ENCODE measurements at places on chromosomes 1 and 21.

DNA sequence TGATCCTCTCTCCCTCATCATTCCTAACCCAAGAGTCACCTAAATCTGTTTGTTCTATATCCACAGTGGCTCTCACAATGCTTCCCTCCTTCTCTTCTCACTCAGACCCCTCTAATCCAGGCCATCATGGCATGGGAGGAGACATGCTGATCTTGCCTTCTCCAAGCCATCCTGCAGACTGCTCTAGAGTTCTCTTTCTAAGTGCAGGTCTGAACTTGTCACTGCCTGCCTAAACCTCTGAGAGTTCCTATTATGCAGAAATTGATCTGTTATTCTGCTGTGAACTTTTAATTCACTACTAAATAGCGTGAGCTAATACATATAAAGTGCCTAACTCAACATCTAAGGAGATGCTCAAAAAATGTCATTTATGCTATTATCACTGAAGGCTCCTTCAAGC is 26.8 kb downstream of the LAMC2 start:
- DNase-seq = no peak

DNA sequence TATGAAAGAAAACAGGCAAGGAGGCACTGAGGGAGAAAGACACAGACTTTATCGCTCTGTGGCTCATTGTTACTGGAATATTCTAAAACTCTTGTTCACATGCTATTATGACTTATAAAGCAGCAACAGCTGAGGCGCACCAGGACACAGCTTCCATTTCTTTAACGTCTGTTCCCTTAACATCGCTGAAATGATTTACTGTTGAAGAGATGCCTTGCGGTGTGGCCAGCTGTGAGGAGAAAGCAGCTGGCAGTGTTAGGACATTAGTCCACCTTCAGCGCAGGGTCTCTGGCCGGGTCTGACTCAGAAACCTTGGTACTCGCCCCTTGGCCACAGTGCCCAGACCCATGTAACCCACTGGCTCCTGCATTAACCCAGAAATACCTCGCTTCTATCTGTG is 3.1 kb upstream of the PER3 start:
- no peak for DNase-seq

DNA sequence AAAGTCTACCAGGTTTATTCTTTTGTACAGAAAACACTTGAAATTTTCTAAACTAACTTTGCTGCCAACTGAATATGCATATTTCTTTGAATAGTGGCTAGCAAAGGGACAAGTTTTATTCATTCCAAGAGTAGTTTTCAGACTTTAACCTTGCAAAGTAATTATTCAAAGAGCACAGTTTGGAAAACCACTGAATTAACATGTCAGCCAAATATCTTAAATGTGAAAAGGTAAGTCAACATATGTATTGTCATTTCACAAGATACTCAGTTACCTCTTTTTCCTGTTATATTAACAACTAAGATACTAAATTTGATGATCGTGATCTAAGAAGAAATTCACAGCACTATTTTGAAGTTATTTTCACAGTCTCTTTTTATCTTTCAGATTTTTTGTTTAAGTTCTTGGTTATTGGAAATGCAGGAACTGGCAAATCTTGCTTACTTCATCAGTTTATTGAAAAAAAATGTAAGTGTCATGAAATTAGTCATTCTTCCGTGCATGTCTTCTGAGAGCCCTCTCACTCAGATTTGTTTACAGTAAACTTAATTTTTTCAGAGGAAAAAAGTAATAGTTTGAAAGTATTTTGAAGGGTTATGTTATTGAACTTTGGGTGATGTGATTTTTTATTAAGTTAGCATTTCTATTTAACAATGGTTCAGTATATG is 15.3 kb downstream of the RAB4A start:
- no peak for DNase-seq

- no peak for DNase-seq
Observed at GRCh38 chr1:74549932-74550331, 37.5 kb upstream of the LRRC53 start.

DNA sequence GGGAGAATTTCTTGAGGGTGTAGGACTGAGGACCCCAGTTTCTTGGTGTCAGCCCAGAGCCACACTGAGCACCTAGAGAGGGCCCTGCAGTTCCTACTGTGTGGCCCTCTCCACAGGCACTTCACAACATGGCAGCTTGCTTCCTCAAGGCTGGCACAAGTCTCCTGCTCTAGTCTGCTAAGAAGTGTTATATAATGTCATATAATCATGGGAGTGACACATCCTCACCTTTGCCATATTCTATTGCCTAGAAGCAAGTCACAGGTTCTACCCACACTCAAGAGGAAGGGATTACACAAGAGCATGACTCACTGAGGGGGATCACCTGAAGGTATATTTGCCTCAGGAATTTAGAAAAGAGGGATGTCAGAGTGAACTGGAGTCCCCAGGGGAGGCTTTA is 5.5 kb upstream of the SNX27 start:
- no peak for DNase-seq

- no peak for DNase-seq
Observed at GRCh38 chr21:44763050-44763378, 38.6 kb downstream of the UBE2G2 start.

DNA sequence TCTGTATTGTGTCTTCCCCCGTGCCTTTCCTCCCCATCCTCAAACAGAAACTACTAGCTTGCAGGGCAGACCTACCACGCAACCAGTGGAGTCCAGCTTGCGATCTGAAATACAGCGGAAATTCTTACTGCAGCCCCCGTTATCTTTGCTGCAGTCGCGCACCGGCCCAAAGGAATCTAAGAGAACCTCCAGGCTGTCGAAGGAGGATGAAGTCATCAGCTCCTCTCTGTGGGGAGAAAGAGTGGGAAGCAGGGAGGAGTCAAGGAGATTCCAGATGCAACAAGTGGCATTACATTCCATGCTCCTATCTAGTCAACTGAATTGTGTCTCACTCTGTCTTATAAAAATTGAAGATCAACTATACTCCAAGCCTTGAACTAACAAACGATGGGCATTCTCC is 206.9 kb downstream of the ASTN1 start:
- DNase-seq = no peak

- DNase-seq = no peak
Observed at GRCh38 chr1:31822766-31823165, 6.9 kb upstream of the SPOCD1 start.

GRCh38 chr1:82534996-82535395 is 734.3 kb downstream of the ADGRL2 start:
- DNase-seq = peak; percentile 18

DNA sequence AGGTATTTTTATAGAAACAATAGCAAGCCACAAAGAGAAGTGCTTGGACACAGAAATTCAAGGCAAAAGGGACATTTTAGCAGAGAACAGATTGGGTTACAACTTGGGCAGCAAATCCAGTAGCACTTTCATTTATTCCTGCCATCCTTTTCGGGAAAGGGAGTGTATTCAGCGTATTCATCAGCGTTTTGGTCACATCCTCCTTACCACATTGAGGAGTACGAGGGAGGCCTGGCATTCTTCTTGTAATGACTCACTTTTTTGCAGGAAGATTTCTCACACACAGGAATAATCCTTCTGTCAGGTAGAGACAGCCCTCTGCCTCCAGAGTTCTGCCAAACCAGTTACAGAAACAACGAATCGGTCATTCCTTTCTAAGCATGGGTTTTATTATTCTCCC is 18.1 kb upstream of the FAM78B start:
- peak; percentile 82 for DNase-seq
